ENCODE measurements at places on chromosomes 12 and 14. TPM values are rescaled to one million over a fixed set of nuclear protein-coding genes. Genes with fewer than 3 reads are reported as not detected.

ZNF410 gene
- 71.4 TPM for total RNA-seq

DNA sequence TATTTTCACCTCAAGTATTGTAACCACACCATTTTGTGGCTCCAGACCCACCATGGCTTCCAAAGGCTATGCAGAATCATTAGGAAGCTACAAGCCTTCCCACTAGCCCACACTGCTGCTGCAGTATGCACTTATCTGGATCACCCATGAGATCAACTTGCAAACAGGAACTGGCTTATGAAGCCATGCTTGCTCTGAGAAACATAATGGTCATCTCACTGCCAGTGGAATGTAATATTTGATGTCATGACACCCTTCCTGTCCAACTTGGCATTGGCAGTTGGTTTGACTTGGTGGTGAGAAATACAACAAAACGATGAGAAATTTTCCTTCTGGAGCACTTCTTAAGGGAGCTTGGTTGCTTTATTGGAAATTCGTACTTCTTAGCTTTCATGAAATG is 69.3 kb upstream of the FRMD6 start:
- peak; percentile 39 for DNase-seq

CPSF2 gene
- 41.8 TPM for total RNA-seq

DNA sequence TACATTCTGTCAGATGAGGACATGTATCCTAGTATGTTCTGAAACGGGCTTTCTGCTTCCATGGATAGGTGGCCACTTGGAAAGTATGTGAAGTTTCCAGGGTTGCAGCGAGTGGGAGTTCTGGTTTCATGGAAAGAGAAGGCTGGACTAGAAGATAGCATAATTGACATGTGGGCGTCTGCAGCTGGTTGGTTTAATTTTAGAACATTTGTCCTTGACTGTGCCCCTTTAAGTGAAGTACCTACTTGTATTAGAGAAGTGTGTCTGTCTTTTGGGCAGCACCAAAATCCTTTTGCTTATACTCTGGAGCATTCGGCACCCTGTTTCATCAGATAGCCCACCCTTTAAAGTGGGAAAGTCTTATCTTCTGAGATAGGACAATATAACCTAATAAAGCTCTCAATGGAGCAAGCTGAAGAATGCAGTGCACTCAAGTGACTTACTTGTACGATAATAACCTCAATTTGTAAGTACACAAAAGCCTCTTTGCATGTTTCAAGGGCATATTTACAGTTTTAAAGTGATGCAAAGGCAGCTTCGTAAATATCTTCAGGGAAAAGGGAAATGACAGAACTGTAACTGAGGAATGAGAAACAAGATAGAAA is 35.2 kb downstream of the NTN4 start:
- no peak for DNase-seq

CIROP gene
- total RNA-seq = 1.0 TPM

DNA sequence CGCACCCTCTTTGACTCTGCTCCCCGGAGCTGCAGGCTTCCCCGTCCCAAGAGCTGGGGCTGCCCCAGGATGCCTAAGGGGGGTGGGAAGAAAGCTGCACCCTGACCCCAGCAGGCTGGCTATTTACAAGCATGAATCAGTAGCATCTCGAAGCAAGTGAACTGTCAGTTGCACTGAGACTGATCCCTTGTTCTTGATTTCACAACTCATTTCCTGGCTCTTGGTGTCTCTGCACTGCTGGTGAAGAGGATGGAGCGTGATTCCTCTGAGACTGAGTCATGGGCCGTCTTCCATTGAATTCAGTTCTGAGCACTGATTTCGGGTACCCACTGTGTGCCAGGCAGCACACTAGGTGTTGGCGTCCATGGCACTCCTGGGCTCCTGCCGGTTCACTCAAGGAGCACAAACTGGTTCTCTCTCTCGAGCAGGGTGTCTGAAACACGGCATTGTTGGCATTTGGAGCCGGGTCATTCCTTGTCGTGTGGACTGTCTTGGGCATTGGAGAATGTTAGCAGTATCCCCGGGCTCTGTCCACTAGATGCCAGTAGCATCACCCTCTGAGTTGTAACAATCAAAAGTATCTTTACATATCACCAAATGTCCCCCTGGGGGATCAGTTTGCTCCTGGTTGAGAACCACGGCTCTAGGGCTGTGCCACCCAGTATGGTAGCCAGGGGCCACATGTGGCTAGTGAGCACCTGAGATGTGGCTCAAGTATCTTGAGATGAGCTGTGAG is 86.9 kb downstream of the RIN3 start:
- peak; percentile 81 for DNase-seq

- DNase-seq = peak; percentile 90
Observed at GRCh38 chr14:44895716-44896115, 66.0 kb downstream of the KLHL28 start.

GRCh38 chr14:64572386-64573104 is 22.8 kb downstream of the PPP1R36 start:
- no peak for DNase-seq

DNA sequence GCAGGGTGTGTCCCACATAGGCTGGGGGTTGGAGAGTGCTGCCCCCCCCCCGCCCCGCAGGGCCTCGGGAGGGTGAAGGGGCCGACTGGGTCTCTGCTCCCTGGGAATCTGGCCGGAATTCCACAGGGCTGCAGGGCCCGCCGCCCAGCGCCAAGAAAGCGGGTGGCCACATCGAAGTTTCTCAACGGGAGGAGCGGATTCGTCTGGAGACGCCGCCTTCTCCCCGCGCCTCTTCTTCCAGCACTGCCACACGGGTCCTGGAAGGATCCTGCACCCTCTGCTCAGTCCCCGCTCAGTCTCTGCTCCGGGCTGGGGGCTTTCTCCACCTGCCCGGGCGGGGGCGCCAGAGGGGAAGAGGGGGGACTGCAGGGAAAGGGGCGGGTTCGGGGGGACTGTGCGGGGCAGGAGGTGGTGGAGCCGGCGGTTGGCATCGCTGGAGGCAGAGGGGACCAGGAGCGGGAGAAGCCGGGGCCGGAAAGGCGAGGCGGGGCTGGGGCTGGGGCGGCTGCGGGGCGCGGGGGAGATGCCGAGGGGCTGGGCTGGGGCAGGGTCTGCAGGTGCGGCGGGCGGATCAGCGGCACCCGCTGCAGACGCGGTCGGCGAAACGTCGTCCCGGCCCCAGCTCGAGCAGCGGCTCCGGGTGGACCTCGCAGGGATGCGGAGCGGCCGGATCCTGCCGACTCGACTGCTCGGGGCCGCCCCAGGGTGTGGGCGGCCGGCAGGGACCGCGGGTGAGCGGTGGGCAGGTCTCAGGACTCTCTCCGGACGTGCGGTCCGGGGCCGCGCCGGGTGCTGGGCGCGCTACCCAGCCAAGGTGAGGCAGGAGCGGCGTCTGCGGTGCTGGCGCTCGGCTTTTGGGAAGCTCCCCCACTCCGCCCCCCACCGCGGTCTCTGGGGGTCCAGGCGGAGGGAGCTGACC is 811.4 kb upstream of the TMEM132C start:
- no peak for DNase-seq

PAPLN gene
- total RNA-seq = 9.5 TPM

- DNase-seq = no peak
Observed at GRCh38 chr12:96170328-96170727, 23.8 kb upstream of the ELK3 start.

DNA sequence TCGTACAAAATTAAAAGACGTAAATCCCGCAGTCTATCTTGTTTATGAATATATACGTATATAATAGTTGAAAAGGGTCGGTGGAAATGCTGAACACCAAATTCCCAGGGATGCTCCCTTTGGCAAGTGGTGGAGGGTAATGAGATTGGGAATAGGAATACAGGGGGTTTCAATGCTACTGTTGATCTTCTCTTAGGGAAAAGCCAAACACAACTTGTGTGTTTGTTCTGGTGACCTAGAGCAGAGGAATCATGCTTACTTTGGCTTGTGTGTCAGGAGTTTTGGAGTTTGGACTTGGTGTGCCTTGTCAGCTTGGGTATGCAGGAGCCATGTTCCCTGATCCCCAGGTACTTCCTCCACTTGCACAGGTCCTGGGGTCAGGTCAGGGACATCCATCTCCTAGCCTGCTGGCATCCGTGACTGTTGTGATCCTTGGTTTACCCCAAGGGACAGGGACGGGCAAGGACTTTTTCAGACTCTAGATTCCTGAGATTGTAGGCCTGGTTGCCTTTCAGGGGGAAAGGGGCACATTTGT is 4.1 kb downstream of the SLC10A1 start:
- DNase-seq = no peak

DNA sequence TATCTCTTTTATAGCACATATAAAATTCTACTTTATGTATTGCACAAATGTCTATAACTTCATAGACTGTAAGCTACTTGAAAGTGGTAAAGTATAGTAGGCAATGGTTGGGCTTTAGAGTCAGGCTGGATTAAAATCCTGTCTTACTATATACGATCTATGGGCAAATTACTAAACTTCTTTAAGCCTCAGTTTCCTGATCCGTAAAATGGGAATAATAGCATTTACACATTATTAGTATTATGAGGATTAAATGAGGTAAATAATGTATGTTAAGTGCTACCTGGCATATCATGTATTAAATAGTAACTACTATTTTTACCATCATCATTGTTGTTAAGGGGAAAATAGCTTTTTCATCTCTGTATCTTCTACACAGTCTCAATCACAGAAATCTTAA is 14.4 kb downstream of the POLE2 start:
- DNase-seq = no peak

GRCh38 chr14:86510491-86510890 is 980.5 kb downstream of the FLRT2 start:
- peak; percentile 77 for DNase-seq

DNA sequence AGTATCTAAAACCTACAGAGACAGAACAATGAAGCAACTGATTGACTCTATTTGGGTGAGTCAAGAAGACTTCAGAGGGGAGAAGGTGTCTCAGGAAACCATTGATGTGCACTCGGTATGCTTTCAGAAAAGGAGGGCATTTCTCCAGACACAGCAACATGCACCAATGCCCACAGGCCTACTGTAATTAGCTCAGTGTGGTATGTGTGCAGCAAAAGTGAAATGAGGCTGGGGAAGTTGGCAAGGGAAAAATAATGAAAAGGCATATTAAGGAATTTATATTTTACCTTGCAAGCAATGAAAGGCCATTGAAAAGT is 158.4 kb upstream of the GRIP1 start:
- DNase-seq = no peak

ACSM4 gene
- not detected for total RNA-seq

DNA sequence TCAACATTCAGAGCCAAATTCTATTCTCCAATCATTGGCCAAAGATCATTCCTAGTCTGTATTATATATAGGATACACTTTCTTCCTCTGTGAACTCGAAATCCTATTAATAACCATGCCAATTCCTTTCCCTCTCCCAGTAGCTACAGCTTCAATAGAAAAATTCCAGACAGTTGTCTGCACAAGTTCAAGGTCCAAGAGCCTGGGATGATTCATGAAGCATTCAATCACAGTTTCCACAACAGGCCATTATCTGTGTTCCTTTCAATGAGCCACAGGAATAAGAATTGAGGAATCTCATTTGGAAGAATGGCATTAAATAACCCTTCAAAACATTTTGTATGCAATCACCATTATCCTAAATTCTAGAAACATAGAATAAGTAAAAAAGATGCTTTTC is 437.4 kb downstream of the RMST start:
- DNase-seq = no peak

DNA sequence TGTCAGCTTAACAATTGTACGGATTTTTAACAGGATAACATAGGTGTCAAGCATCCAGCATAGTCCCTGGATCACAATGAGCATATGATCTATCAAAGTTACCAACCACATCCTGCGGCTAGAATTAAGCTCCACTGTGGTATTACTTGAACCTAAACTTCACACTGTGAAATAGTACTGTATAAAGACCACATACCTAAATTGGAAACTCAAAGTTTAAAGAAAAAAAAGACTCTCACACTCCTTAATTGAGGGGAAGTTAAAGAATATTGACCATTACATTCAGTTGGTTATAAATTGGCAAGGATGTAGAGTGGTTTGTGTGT is 133.0 kb upstream of the PZP start:
- no peak for DNase-seq

NRIP2 gene
- total RNA-seq = 0.17 TPM

- no peak for DNase-seq
Observed at GRCh38 chr14:33928895-33929294, 22.0 kb downstream of the EGLN3 start.

DNA sequence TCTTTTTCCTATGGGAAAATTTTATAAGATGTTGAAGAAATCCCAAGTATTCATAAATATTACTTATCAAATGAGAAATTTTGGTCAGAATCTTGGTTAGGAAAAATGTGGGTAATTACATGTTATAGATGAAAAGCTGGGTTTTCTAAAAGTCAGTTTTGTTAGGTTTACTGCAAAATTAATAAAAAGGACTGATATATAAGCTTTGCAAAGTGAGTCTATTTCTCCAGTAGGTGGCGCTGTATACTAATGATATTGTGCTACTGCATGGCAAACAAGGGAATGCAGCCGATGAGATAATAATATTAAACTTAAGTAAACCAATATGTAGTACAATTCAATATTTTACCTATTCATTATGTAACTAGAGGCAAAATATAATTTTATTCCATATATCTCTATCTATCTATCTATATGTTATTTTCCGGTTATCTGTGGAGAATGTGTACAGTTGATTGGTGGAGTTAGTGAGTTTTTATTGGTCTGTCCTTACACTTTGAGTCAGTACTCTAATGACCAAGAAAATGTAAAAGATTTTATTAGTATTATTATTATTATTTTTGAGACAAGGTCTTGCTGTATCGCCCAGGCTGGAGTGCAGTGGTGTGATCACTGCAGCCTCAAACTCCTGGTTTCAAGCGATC is 32.9 kb downstream of the MIPOL1 start:
- DNase-seq = peak; percentile 84

DNA sequence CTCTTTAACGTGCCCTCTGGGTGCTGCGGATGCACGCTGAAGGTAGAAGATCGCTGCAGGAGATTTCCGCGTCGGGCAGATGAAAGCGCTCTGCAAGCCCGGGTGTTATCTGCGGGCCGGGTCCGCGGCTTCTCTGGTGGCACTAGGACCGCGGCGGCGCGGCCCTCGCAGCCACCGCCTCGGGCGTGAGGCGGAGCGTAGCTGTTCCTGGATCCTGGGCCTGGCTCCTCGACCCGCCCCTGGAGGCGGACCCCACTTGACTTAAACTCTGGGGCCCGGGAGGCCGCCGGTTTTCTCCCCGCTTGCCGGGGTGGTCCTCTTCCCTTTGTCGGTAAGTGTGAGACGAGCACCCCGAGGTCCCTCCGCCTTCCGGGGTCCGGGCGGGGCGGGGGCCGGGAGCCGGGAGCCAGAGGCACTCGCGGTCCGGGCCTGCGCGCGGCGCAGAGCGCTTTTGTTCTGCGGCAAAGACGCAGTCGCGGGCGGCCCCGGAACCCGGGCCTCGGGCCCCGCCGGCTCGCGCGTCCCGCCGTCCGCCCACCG is at the start of gene RESF1:
RESF1 (plus strand) TSS at position 255 of the 540 bp plus-strand sequence. CDS start 21,541 bp downstream, outside the sequence.
- peak; percentile 85 for DNase-seq

DNA sequence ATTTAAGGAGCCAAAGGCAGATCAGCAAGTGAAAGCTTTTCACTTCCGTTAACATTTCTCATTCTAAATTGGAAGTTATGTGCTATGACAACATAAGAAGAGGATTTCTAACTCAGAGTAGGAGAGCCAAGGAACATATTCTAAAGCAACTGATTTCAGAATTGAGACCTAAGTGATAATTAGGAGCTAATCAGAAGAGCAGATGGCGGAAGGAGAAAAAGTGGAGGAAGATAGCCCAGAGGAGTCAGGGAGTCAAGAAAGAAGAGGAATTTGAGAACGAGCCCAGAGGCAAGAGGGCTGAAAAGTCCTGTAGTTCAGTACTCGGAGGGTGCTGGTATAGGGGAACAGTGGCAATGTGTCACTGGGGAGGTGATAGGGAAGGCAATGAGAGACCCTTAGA is 162.4 kb downstream of the CNTN1 start:
- DNase-seq = no peak

SUOX gene
- 9.2 TPM for total RNA-seq

GRCh38 chr12:29220632-29221336 is 71.7 kb downstream of the FAR2 start:
- DNase-seq = no peak

Data from fibroblast of lung (primary cell).